Effector CD4-positive, alpha-beta T cell (primary cell): ENCODE measurements at places on chromosomes 13 and 19.

GRCh38 chr13:89066868-89067466 lies 1395.8 kb downstream of the SLITRK5 start:
- no peak for DNase-seq

- no peak for DNase-seq
These were observed 152.0 kb upstream of the IRS2 start for GRCh38 chr13:109938255-109938936.

- DNase-seq = no peak
These were observed 35.9 kb downstream of the RAB20 start for GRCh38 chr13:110525328-110526319.

DNA sequence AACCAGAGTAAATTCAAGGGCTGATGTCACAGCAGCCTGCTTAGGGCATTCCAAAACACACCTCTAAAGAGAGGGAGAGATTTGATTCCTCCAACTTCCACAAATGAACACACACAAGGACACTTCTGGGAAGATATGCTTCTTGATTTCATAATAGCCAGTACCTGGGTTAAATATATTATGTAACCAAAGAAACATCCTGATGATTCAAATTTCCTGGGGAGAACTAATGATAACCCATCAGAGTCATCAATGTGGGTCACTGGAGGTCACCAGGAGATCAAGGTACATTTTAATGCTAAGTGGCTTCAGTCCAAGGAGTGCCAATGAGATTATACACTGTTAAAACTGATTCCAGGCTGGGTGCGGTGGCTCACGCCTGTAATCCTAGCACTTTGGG lies 54.0 kb upstream of the DOCK9 start:
- no peak for DNase-seq

GRCh38 chr13:75425216-75426009 lies 56.6 kb downstream of the TBC1D4 start:
- no peak for DNase-seq

DNA sequence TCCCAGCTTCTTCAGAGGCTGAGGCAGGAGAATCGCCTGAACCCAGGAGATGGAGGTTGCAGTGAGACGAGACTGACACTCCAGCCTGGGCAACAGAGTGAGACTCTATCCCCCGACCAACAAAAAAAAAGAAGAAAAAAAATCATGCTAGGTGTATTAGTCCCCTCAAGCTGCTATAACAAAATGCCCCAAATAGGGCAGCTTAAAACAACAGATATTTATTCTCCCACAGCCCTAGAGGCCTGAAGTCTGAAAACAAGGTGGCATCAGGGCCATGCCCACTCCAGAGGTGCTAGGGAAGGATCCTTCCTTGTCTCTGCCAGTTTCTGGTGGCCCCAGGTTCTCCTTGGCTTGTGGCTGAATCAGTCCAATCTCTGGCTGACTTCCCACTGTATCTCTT lies 8.6 kb upstream of the EHD2 start:
- DNase-seq = no peak
